A549 treated with AZD2906 at 1 μM for 4 hours (cell line): ENCODE measurements at places on chromosomes 6 and 20. TPM values are rescaled to one million over a fixed set of nuclear protein-coding genes. Genes with fewer than 3 reads are reported as not detected.

The EYS gene
- total RNA-seq, result 0.02 to 0.11 TPM (median 0.10 TPM) in 4 of 5 replicates, not detected in the other

The ZNF334 gene
- not detected in 5 replicates for total RNA-seq

The ARFGEF2 gene
- total RNA-seq, result 12.0 to 15.9 TPM (median 13.7 TPM) in 5 replicates

The GFRAL gene
- not detected in 5 replicates for total RNA-seq

The ENPP5 gene
- 0.04 TPM in 1 of 5 replicates, not detected in the others for total RNA-seq

The TBP gene
- 14.5 to 17.4 TPM (median 15.0 TPM) in 5 replicates for total RNA-seq

The C4A gene
- total RNA-seq, result 0.80 to 1.1 TPM (median 0.93 TPM) in 5 replicates

The IRF4 gene
- 0.17 to 0.31 TPM (median 0.26 TPM) in 5 replicates for total RNA-seq

The RIMS1 gene
- total RNA-seq, result not detected in 5 replicates

The HDAC2 gene
- total RNA-seq, result 73.5 to 96.8 TPM (median 78.8 TPM) in 5 replicates

The FAM217A gene
- total RNA-seq, result not detected in 5 replicates

The HLA-DOB gene
- 0.05 to 0.14 TPM (median 0.12 TPM) in 4 of 5 replicates, not detected in the other for total RNA-seq
